NCI-H1436 treated with DMSO at 0.1 percent for 48 hours (cell line): ENCODE measurements at places on chromosomes 2 and 18.

DNA sequence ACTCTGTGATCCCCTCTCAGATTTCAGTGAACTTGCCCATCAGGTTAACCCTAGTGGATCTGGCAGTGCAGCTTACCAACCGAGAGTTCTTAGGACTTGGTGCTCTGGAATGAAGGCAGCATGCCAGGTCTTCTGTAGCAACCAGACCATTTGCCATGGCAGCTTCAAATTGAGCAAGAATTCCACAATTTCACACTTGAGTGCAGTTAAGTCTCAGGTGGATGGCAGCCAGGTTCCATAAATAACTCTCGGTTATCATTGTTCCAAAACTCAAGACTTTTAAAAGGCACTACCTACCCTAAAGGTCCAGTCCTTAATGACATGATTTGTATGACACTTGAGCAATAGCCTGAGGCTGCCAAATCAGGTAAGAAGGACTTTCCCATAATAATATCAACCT lies 48.1 kb downstream of the GALNT3 start:
- DNase-seq: no peak

- no peak for DNase-seq
Measured at GRCh38 chr2:223230352-223230751, 178.4 kb downstream of the KCNE4 start.

DNA sequence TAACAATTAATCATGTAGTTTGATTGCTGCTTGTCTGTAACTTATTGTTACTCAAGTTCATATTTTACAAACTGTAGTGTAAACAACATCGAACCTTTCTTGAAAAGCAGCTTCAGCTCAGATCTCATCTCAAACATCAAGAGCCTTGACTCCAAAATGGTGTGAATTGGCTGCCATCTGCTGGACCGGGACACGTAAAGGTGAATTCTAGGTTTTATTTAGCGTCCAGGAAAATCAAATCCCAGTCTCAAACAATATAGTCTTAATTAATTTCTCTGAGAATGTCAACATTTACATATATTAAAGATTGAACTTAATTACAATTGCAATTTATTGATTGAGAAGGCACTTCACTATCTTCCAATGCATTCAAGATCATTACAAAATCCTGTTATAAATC lies 453.0 kb downstream of the GALR1 start:
- DNase-seq: no peak

GRCh38 chr2:98946855-98947254 lies 10.8 kb upstream of the CRACDL start:
- DNase-seq: no peak

DNA sequence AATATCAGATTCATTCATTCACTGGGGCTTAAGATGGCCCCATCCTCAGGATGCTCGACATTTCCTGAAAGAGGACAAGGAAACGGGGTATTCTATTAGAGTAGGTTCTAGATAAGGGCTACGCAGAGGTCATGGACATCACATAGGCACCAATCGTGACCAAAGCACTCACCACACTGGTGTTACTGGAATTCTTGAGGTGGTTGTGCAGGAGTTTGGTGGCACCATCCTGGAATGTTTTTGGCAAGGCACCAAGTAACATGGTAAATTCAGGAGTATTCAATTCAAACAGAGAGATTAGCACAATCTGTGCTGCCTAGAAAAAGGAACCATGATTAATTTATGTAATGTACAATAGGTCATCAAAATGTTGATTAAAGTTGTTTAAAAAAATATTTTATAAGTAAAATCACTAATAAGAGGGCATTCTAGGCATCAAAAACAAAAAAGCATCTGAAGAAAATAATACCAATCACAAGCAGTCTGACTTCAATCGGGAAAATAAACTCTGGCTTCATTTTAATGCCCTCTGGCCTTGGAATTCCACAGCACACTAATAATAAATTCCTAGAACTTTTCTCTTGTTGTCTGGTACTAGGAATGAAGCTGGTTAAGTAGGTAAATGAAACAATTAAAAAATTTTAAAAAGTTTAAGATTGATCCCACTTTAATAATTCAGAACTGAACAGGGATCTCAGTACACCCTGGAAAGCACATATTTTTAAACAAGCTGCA lies 102.8 kb upstream of the TFCP2L1 start:
- no peak for DNase-seq

DNA sequence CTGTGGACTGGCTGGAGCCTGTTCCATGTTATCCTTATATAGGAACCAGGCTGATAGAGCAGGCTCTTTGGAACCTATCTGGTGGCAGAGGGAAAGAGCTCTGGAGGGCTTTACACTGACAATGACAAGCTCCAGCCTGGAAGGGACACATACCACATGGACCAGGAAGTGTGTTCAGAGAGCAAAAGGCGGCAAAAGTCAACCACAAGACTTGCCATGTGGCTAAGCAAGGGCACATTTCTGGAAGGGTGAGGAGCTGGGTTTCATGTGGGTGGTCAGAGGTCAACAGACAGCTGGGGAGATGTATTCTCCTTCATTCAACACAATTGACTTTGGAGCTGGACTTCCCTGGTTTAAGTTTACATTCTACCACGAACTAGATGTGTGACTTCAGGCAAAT lies 325.2 kb downstream of the DYSF start:
- no peak for DNase-seq

DNA sequence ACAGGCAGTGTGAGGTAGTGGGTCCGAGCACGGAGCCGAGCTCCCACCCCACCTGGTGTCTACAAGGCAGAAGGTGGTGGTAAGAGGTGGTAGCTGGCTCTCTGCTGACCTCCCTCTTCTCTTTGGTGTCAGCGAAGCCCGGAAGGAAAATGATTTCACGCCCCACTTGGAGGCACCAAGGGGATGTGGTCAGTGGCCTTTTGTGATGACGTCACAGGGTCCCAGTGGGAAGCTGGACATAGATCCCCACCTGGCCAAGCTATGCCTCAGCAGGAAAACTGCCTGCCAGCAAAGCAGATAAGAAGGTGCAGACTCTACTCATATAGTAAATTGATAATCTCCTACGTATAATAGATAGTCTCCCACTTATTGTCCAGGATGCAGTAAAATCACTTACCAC lies 183.7 kb upstream of the ALKAL2 start:
- DNase-seq: no peak

DNA sequence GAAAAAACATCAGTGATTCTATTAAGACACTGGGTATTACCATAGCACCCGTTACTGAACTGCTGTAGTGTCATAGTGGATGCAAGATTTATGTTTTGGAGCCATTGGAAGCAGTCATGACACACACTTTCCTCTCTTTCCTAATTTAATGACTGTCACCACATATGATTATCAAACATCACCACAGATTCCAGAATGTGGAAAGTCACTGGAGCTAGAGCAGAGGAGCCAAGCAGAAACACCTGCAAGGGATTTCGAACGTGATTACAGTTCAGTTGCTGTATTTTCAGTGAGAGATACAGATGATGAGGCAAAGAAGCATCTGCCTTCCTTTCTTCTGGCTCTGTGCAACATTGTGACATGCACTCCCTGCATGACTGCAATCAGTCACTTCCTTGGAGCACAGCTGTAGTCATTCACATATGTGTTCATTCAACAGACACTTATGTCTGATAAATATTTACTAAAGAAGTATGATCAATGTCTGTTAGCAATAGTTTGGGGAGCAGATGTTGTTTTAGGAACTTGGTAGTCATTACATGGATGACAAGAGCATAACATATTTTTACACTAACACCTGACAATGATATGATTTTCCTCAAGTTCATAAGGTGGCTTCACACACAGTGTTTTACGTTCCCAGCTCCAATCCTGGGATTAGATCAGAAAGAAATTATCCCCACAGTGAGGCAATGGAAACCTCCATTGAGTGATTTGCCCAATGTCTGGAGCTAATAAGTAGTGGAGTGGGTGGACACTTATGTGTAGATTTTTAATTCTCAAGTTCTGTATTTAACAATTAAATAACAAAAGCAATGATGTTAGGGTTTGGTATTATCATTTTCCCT lies 416.6 kb downstream of the PLCL1 start:
- DNase-seq: no peak

DNA sequence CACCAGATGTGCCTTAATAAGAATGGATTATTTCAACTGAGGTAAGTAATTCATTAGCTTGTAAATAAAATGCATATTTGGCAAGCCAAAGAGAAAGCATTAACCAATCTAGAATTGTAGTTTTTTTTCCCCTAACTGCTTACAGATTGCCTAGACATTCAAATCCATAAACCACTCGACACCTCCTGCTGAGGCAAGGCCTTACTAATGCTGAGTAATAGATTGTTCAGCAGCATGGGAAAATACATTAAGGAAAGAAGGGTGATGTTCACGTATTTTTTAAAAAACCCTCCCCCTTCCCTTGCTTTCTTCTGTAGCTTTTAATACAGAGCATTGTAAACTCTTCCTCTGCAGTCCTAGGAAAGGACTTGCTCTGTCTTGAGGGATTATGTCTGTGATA lies 17.0 kb upstream of the LINC00305 start:
- no peak for DNase-seq

DNA sequence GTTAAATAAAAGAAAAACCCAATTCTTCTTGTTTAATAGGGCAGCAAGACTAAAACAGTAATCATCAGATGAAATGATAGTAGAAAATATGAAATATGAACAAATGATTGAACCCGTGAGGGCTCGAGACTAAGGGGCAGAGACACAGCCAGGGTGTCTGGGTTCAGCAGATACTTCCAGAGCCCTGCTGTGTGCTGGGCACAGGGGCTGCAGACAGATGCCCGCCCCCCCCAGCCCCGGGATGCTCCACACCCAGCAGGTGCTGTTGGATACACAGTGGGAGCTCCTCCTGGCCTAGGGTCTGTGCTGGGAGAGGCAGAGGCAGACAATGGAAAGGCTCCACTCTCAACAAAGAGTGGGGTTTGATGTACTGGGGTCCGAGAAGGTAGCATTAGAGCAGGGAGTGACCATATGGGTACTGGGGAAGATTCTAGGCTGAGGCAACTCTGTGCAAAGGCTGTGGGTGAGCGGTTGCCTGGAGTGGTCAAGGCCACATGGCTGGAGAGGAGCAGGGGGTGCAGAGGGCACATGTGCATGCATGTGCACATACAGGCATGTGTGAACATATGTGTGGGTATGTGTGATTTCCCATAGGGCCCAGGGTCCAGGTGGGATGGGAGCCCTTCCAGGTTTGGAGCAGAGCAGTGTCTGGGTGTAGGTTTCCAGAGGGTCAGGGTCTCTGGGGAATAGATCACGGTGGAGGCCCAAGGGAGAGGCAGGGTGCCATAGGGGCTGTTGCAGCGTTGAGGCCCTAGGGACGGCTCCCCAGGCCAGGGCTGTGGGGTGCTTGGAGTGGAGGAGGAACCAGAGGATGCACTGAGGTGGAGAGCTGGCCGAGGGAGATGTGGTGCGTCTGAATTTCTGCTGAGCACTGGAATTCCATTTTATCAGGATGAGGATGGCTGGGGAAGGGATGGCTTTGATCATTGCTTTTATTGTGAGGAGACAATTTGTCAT lies 36.7 kb downstream of the LDLRAD4 start:
- no peak for DNase-seq

DNA sequence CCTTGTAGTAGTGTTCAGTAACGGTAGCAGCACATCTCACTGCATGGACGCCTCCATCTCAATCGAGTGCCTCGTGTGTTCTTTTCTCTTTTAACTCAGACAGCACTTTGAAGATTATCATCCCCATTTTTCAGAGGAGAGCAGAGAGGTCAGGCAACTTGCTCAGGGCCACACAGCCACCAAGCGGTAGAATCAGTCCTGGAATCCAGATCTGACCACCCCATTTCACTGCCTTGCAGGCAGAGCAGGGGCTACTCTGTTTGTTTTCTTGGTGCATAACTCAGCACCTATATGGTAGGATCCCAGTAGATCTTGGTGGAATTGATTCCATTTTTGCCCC lies 129.5 kb downstream of the SMAD7 start:
- DNase-seq: no peak

GRCh38 chr2:30509716-30510115 lies 62.7 kb downstream of the LCLAT1 start:
- no peak for DNase-seq

GRCh38 chr2:26169681-26170414 lies 3.0 kb upstream of the GAREM2 start:
- no peak for DNase-seq

DNA sequence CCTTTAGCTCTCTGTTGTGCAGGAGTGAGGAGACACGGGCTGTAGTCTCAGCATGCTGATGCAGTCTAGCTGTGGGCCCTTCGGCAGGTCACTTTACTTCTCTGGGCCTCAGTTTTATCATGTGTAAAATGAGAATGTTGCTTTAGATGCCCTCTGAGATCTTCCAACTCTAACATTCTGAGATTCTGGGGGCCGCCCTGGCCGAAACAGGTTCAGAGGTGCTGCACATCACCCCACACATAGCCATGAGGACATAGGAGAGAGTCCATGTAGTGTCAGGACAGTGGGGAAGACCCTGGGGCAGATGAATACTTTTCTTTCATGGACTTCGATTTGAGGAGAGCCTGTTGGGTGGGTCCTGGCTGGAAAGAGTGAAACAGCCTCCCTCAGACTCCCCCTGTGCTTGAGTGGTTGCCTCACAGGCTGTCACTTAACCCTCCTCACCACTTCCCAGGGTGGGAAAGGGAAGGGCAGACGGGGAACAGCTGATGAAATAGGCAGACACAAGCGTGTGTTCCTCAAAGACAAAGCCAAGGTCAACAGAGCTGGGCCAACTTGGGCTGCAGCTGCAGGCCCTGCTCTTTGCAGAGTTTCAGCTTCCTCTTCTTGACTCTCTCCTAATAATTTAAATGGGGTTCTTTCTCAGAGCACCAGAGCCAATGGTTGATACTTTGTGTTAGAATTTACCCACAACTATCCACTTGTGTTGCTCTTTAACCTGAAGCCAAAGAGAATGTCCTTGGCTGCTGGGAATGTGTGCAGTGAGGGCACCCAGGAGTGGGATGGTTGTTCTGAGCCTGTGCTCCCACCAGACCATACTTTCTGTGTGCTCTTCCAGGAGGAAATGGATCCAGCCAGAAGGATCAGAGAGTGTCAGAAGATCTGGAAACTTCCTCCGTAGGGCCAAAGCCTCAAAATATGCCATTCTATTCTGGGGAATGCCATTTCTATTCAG lies 14.7 kb upstream of the MRPL33 start:
- DNase-seq: no peak
